Type B pancreatic cell (in vitro differentiated cells): ENCODE measurements at places on chromosomes 13 and 19. TPM values are rescaled to one million over a fixed set of nuclear protein-coding genes. Genes with fewer than 3 reads are reported as not detected.

GRCh38 chr19:38831142-38831605 lies 420 bp downstream of the ECH1 start:
- peak; percentile 74 for DNase-seq

Gene ZNF534
- total RNA-seq: 0.36 TPM in 1 of 2 replicates, not detected in the other

GRCh38 chr13:93180356-93180969 lies 46.1 kb upstream of the GPC6 start:
- DNase-seq: no peak

DNA sequence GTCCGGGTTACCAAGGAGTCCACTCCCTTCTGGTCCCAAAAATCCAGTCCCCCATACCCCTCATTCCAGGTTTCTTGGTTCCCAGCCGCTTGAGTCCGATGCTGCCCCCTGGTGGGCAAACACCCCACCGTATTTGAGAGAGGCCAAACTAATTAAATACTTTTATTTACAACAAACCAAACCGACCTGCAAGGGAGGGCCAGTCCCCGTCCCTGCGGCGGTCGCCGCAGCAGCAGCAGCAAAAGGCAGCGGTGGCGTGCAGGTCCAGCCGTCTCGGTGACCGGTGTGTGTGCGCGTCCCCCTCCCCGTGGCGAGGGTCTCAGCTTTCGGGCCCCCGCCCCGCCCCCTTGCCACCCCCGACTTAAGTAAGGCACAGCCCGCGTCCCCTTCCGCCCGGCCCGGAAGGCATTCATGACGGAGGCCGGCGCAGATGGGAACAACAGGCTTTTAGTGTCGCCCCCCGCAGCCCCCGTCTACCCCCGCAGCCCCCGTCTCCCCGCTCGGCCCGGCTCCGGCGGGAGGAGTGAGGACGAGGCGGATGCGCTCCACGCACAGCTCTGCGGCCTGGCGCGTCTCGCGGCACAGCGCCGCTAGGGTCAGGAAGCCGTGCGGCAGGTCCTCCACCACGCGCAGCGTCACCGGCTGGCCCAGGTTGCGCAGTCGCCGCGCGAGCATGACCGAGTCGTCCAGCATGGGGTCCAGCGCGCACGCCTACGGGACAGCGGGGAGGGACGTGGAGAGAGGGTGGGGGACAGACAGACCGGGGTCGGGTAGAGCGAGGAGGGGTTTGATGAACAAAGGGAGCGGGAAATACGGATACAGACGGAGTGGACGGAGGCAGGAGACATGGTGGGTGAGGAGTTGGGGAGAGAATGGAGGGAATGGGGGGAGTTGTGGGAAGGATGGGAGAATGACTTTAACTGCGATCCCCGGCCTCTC lies 11.5 kb upstream of the CNFN start:
- DNase-seq: peak; percentile 89

Gene TGFBR3L
- total RNA-seq: 1.1 and 2.4 TPM in 2 replicates

DNA sequence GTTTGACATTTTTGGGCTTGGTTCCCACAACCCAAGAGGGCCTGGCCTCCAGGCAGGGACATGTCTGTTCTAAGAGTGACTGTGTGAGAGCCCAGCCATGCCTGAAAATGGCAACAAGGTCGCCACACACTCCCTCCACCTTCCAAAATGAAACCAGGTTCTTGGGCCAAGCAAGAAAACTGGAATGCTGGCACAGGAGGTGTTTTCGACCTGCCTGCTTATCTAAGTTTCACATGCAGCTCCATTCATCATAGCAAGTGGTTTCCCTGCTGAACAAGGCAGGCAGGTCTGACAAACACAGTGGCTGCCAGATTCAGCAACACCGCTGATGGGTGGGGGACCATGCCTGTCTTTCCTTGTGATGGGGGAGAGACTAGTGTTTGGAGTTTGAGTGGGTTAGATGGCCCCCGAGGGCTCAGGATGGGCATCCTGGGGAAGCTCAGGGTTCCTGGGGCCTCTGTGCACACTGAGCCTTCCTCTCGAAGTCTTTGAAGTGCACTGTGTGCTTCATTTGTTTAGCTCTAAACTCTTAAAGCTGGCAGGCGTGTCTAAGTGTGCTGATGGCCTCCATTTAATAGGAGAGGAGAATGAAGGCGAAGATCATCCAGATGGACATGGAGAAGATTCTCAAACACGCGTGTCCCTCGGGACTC lies 17.9 kb upstream of the GAS6 start:
- peak; percentile 55 for DNase-seq

Gene ASF1B
- total RNA-seq: 14.8 and 27.4 TPM in 2 replicates

- no peak for DNase-seq
Measured at GRCh38 chr19:45739498-45740439, 6.5 kb downstream of the MEIOSIN start.

DNA sequence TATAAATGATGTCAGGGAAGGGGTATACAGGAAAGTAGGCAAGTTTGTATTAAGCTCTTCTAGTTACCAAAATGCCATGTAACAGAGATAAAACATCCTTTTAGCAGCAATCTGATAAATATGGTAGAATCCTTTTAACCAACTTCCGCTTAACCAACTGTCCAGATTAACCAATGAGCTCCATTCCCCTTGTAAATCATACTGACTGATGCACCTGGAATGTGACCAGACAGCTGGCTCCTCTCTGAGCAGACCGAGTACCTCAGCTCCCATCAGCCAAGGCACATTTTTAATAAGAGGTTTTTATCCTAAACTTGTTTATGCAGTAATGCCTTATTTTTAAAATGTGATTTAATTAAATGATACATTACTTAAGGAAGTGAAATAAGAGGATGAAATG lies 66.4 kb downstream of the KLF12 start:
- no peak for DNase-seq

Gene STAP2
- 42.5 and 96.9 TPM in 2 replicates for total RNA-seq

DNA sequence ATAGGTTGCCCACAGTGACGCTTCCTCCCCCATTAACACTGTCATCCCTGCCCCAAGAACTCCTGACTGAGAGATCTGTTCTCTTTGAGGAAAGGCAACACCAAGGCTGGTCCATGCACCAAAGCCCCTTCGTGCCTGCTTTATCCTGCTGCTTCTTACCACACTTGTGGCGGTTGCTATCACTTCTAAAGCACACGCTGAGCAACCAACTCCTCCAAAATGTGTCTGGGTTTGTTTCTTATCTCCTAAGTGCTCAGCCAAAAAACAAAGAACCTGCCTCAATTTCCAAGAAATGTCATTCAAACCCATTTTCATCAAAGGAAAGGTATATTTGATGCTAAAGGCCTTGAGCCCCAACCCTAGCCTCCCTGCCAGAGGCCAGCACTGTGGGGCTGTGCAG lies 14.6 kb downstream of the ATP7B start:
- DNase-seq: no peak

Gene MBD3
- 78.8 and 110 TPM in 2 replicates for total RNA-seq

Gene HNRNPUL1
- 189 and 244 TPM in 2 replicates for total RNA-seq

GRCh38 chr19:28885965-28886364 lies 327.0 kb downstream of the UQCRFS1 start:
- no peak for DNase-seq

GRCh38 chr19:11555246-11555645 lies 3.8 kb downstream of the ELOF1 start:
- DNase-seq: no peak

- DNase-seq: no peak
Measured at GRCh38 chr13:79121286-79121685, 284.8 kb downstream of the RBM26 start.

DNA sequence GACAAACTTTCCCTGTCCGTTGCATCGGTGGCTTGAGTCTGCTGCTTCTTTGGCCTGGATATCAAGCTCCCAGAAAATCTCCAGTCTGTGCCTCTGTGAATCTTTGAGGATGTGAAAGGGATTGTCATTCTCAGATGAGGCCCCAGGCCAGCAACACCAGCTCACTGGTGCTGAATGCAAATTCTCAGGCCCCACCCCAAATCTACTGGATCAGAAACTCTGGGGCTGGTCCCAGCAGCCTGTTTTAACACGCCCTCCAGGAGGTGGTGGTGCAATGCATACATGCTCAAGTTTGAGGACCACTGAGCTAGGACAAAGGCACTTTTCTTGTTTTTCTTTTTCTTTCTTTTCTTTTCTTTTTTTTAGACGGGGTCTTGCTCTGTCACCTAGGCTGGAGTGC lies 23.6 kb downstream of the TNFSF11 start:
- no peak for DNase-seq

Gene IRF3
- total RNA-seq: 81.4 and 86.6 TPM in 2 replicates

DNA sequence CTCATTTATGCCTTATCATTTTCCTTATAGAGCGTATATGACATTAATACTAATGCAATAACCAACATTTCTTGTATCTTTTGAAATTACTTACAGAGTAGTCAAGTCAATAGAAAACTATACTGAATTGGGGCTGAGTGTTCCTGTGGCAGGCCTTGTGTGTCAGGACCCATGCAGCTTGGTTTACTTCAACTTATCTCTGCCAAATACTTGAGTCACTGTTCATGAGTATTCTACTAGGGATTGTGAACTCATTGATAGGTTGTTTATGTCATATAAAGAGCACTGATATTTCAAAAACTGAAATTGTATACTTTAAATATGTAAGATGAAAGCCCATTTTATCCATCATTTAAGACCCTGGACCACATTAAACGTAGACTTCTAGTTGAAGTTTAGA lies 688.6 kb upstream of the SLITRK1 start:
- no peak for DNase-seq

DNA sequence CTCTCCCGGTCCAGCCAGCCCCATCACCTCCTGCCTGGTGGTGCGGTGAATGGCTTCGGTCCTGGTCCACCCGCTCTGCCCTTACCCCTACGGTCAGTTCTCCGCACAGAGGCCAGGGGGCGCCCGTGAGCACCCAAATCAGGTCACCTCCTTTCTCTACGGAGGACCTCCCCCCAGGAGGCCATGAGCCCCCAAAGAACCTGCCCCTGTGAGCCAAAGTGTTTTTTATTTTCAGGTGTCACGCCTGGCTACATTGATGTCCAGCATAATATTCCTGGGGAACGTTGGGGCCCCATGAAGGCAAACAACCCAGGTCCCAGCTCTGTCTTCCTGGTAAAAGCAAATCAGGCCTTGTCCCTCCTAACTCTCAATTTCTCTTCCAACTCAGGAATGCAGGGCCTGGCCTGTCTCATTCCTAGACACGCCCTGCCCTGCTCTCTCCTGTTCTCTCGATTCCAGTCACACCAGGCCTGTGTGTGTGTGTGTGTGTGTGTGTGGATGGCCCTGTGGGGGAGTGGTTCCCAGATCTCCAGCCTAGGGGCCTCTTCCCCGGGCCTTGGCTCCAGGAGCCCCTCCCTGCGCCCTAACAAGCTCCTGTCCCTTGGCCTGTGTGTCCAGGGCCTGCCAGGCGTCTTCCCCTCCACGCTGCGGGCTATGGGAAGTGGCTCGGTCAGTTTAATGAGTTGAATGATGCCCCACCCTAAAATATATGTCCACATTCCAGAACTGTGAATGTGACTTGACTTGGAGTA lies 9.7 kb upstream of the GIPC1 start:
- peak; percentile 78 for DNase-seq

Gene CBY2
- total RNA-seq: not detected in 2 replicates

DNA sequence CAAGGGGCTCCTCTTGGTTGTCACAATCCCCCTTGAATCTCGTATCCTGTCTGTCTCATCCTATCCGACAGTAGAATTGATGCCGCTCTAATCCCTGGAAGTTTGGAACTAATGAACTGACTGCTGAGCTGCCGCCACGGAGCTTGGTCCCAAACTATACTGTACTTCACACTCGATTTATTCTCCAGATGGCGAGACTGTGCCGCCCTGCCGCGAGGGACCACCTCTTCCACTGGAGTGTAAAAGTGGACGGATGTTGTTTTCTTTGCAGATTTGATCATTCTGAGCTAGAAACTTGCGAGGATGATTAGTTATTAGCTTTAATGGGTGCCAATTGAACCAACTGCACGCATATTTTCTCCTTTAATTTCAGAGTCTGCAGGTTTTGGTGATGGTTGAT lies 117.2 kb downstream of the ZIC5 start:
- no peak for DNase-seq

Gene SSC5D
- 0.83 and 1.5 TPM in 2 replicates for total RNA-seq

DNA sequence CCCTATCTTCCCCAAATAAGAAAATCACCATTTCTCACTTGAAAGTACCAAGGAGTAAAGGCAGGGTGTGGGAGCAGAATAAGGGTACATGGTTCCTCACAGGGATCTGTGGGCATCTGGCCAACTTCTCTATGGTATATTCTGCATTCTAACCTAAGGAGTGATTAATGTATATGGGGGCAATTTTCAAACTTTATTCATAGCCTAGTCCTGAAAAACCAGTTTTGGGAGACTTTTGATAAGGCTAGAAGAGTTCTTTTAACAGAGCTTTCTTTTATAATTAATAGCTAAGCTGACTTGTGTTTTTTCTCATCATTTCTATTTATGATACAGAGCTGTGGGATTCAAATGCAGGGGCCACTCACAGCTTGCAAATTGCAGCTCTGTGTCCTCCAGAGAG lies 852 bp downstream of the SCEL start:
- DNase-seq: no peak

Gene COX6B1
- 408 and 544 TPM in 2 replicates for total RNA-seq

- no peak for DNase-seq
Measured at GRCh38 chr13:49341941-49342340, 94.2 kb downstream of the CDADC1 start.

DNA sequence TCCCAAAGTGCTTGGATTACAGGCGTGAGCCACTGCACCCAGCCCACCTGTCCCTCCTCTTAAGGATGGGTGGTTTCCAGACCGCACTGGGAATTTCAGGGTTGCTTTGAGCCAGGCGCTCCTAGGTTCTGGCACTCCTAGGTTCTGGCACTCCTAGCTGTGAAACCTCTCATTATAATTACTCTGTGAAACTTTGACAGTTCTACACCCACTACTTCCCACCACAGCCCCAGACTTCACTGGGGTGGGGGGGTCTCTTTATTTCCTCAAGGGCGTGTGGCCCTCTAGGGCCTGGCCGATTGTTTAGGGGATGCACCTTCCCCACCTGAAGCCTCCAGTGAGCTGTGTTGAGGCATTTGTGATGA lies 2.3 kb upstream of the ADAMTS10 start:
- no peak for DNase-seq

Gene ATP4B
- total RNA-seq: 2.0 and 26.7 TPM in 2 replicates

Gene ZNF536
- 0.57 and 9.2 TPM in 2 replicates for total RNA-seq

- DNase-seq: no peak
Measured at GRCh38 chr19:18543814-18544475, 572 bp upstream of the FKBP8 start.

Gene CYP2F1
- total RNA-seq: not detected in 2 replicates

GRCh38 chr19:6021878-6022569 lies 44.1 kb upstream of the RANBP3 start:
- DNase-seq: peak; percentile 81

DNA sequence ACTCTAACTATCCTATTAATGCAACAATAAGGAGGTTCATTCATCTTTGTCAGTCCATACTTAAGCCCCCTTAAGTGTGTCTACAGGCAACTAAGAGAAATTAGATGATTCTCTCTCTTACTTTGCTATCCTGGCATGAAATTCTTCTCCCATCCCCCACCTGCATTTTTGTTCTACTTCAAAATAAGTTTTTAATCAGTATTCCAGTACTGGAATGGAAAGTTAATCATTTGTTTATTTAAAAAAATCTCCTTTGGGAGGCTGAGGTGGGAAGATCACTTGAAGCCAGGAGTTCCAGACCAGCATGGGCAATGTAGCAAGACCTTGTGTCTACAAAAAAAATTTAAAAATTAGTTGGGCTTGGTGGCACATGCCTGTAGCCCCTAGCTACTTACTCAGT lies 222.1 kb downstream of the MZT1 start:
- DNase-seq: no peak
